ENCODE measurements at places on chromosomes 1 and 21.

GRCh38 chr1:71785450-71785849 is 496.9 kb downstream of the NEGR1 start:
- DNase-seq, result no peak

DNA sequence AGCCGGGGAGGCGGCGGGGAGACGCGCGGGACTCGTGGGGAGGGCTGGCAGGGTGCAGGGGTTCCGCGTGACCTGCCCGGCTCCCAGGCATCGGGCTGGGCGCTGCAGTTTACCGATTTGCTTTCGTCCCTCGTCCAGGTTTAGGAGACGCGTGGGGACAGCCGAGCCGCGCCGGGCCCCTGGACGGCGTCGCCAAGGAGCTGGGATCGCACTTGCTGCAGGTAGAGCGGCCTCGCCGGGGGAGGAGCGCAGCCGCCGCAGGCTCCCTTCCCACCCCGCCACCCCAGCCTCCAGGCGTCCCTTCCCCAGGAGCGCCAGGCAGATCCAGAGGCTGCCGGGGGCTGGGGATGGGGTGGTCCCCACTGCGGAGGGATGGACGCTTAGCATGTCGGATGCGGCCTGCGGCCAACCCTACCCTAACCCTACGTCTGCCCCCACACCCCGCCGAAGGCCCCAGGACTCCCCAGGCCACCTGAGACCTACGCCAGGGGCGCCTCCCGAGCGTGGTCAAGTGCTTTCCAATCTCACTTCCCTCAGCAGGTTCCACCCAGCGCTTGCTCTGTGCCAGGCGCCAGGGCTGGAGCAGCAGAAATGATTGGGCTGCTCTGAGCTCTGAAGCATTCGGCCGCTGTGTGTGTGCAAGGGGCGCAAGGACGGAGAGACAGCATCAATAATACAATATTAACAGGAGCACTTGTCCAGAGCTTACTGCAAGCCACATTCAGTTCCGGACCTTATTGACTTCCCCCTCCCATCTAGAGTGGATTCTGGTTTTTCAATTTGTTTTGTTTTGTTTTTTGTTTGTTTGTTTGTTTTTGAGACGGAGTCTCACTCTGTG is 10.3 kb downstream of the SIM2 start:
- DNase-seq, result no peak

DNA sequence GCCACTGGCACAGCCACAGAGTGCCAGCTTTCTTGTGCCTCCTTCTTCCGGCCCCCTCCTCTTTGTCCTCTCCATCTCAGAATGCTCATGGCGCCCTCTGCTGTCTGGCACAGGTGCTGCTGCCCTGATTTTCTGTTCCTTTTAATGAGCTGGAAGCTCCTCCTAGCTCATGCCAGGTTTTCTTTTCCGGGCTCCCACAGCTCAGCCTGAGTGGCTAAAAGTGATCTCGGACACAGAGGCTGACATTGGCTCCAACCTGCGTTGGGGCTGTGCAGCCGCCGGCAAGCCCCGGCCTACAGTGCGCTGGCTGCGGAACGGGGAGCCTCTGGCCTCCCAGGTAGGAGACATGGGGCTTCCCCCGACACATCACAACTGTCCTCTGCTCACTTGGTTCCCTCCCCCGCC is 18.7 kb downstream of the CNTN2 start:
- no peak for DNase-seq

- no peak for DNase-seq
These were observed 48.8 kb downstream of the ZC3H11B start for GRCh38 chr1:219564109-219564508.

GRCh38 chr1:231950331-231951128 is 323.9 kb downstream of the DISC1 start:
- no peak for DNase-seq

DNA sequence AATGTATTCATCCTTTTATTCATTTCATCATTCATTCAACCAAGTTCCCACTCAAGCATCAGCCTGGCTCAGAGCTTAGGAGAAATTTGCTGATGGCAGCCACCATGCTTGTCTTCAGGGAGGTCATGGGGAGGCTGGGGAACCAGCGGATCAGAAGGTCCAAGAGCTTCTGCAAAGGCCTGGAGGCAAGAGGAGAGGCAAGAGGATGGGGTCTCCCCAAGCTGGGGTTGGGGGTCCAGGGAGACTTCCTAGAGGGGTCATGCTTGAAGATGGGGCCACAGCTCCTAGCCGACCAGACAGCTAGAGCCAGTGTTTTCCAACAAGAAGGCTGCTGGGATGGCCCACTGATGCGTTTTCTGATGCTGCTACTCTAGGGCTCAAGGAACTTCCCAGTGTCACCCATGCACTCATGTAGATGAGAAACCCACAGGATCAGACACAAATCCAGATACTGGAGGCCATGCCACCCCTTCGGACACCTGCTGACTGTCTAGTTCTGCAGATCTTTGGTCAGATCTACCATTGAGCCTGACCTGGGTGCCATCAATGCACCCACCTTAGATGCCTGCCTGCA is 315.2 kb downstream of the AJAP1 start:
- DNase-seq, result no peak

GRCh38 chr1:162087574-162087973 is 18.1 kb downstream of the NOS1AP start:
- DNase-seq, result no peak

GRCh38 chr1:194830387-194830786 is 1644.0 kb upstream of the B3GALT2 start:
- no peak for DNase-seq

GRCh38 chr1:183246436-183246835 is 60.4 kb downstream of the LAMC2 start:
- DNase-seq, result no peak

DNA sequence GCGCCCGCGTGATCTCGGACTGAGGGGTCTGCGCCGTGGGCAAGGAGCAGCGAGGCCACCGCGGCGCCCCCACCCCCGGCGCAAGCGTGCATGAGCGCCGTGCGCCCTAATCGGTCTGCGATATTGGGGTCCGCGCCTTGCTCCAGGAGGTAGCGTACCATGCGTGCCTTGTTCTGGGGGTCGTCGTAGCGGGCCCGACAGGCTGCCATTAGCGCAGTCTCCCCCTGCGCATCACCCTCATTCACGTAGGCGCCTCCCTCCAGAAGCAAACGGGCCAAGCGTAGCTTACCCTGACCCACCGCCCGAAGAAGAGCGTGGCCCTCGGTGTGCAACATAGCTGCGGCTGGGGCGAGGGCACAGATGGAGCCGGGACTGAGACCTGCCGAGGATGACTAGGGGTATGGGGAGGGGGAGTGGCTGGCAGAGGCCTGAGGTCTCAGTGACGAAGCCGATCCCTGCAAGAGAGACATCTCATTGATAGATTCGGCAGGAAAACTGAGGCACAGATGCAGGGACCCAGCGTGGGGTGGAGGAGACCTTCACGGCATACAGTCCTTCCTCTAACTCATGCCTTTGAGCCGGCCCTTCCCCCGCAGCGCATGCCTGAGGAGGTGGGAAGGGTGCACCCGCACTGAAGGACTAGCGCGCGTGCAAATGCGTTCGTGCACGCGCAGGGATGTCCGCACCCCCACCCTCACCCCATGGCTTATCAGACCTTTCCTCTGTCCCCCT is 2.8 kb downstream of the ANKRD34A start:
- DNase-seq, result no peak

DNA sequence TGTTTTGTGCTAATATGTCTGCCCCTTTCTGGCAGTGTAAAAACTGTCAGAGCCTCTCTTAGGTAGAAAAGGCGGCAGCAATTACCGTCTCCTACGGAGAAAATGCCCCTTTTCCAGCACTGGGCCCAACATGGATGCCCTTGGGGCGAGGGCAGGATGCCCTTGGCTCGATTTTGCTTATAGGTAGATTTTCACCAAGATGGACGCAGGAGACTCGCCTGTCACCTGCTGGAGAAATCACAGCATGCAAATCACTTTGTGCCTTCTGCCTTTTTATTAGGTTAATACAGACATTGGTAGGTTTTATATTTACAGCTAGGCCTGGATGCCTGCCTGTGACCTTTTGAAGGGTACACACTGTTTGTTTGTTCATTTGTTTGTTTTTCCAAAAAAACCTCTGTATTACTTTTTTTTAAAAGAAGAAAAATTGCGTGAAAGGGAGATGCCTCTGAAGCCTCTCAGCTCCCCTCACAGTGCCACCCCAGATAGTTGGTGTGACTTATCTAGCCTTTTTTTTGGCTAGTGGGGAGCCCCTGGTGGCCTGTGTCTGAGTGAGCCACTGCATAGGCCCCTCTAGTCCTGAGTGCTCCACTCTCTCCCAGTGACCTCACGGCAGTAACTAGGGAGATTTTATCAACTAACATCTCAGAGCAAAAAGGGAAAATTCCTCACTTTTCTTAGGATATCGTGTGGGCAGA is 2.5 kb downstream of the ATP1B1 start:
- DNase-seq, result no peak

DNA sequence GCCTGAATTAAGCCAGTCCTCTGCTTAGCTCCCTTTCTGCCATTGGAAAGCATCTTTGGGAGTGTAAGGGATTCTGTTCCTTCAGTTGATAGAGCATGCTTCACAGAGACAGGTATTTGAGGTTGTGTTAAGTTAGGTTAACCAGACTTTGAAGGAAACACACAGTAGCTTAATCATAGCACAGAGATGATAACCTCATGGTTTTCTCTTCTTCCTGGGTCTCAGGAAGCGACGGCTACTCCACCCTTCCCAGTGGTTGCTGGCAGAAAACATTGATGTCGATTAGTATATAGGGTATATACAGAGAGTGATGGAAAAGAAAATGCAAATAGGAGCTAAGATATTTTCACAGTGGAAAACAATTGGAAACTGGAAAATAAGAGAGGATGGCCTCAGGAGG is 42.0 kb downstream of the S1PR1 start:
- DNase-seq, result no peak

GRCh38 chr1:243667591-243667990 is 182.5 kb downstream of the AKT3 start:
- DNase-seq, result no peak

DNA sequence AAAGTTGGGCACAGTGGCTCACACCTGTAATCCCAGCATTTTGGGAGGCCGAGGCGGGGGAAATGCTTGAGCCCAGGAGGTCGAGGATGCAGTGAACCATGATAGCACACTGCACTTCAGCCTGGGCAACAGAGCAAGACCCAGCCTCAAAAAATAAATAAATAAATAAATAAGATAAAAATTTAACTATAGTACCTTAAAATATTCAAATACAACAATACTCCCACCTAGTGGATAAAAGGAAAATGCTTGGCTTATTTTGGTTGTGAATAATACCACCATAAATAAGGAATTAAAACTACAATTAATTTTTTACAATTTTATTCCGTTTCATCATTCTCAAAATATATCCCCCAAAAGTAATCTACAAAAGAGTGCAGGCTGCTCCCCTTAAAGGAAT is 8.1 kb downstream of the PSMG1 start:
- no peak for DNase-seq

Measured in retinal pigment epithelial cell (primary cell).